Endothelial cell (in vitro differentiated cells): ENCODE measurements at places on chromosomes 7 and 10.
A peak's percentile ranks its signal among the peaks of the same experiment; 100 is the strongest.

- DNase-seq, result no peak
Measured at GRCh38 chr7:66950763-66951162, 29.7 kb downstream of the TMEM248 start.

- DNase-seq, result no peak
Measured at GRCh38 chr10:5604961-5605360, 61.4 kb downstream of the ASB13 start.

- DNase-seq, result no peak
Measured at GRCh38 chr10:4947635-4948596, 15.3 kb upstream of the AKR1C1 start.

DNA sequence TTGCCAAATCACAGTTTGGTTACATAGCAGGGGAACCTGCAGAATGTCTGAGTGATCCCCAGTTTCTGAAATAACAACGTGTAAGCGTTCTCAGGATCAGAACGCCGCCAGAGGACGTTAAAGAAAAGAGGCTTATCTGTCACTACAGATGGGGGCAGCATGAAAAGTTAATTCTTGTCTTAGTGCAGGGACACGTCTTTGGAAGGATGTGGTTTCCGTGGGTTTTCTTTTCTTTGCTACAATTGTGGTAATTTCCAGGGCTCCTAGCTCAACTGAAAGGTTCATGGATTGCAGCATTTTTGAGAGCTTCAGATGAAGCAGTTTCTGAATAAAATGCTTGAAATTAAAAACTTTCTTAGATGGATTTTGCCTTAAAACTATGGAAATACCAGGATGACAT is 106.6 kb downstream of the PRKCQ start:
- DNase-seq, result peak; percentile 7

DNA sequence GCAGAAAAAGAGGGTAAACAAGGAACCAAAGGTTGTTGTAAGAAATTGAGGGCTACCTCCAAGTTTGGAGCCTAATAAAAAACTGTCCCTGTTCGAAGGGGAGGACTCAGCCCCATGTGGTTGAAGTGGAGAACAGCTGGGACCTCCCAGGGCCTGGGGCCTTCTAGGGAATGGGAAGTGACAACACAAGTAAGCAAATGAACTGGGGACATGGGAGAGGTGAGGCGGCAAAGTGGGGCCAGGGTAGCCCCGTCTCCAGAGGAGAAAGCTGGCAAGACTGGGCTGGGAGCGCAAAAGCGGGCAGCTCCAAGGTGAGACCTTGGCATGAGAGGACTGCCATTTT is 198.1 kb downstream of the ZNF438 start:
- no peak for DNase-seq

DNA sequence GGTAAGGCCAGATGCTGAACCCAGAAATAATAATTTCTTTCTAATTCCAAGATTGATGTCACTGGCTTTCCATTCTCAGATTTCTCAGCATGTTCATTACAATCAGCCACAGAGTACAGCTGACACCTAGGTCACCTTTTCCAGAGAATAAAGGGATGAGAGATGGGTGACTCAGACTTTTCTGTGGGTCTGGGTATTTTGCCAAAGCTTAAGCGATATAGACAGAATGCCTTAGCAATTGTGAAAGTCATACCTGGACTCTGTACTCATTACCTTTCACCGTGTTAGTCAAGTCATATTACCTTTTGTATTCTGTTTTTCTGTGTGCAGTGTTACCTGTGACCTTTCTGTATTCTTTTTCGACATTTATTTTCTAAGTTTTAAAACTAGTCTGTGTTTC is 10.6 kb upstream of the PRTFDC1 start:
- no peak for DNase-seq

DNA sequence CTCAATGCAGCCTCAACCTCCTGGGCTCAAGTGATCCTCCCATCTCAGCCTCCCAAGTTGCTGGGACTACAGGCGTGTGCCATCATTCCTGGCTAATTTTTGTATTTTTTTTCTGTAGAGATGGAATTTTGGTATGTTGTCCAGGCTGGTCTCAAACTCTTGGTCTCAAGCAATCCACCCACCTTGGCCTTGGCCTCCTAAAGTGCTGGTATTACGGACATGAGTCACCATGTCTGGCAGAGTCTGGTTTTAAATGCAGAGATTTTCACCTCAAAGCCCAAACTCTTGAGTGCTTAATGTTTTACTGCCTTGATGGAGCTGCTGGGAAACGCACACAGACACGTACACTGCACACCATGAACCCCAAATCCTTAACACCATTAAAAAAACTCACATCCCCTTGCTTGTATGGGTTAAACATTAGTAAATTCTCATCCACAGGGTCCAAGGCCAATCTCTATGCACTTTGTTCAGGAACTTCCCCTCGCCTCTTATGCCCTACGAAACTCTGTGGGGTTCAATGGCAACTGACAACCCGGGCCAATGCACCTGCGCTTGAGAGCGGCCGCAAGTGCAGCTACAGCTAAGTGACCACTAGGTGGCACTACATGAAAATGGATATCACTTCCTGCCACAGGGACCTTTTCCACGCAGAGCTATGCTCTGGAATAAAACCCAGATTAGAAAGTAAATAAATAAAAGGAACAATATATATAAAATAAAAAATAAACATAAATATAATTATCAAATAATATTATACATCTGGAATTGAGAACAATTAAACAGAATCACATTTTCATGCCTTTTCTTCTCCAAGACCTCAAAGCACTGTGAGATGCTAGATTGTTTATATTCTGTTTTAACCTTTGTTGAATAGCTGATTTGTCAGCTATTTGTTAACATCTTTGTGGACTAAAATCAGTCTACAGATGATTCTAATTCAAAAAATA is 66.9 kb upstream of the AFAP1L2 start:
- peak; percentile 44 for DNase-seq

DNA sequence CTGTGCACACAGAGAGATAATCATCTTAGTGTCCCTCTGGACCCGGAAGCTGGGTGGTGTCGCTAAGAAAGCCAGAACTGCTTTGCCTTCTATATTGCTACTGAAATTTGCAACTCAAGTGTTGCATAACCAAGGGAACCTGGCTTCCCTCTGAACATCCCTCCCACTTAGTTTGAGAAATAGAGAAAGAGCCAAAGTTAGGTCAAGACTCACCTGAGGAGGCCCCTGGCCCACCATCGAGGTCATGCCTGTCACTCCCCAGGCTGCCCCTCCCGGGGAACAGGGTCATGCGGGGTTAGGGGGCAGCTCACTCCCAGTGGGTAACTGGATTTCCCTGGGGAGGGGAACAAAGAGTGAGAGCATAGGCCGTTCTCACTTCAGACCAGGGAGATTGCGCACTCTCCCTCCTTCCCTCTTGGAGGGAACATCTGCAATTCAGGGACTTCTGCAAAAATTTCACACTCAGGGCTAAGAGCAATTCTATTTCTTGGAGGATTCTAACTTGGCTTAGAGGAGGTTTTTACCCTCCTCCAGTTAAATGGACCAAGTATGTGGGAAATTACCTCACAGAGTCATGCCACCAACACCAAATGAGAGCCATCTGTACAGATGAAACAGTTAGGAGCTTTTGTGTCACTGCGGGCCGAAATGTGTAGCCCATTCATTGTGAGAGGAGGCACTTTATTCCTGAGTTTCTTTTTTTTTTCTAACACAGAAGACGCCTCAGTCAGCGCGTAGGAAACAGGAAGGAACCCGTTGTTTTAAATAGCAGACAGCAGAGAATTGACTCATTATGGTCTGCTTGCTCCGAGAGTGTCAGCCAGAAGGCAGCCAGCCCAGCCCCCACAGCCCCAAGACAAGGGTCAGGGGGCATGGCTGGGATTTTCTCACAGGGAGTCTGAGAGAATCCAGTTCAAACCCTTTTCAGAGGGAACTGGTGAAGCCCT is 221.3 kb downstream of the ARHGAP12 start:
- peak; percentile 78 for DNase-seq

GRCh38 chr7:124775422-124775821 is 9.8 kb upstream of the GPR37 start:
- no peak for DNase-seq

DNA sequence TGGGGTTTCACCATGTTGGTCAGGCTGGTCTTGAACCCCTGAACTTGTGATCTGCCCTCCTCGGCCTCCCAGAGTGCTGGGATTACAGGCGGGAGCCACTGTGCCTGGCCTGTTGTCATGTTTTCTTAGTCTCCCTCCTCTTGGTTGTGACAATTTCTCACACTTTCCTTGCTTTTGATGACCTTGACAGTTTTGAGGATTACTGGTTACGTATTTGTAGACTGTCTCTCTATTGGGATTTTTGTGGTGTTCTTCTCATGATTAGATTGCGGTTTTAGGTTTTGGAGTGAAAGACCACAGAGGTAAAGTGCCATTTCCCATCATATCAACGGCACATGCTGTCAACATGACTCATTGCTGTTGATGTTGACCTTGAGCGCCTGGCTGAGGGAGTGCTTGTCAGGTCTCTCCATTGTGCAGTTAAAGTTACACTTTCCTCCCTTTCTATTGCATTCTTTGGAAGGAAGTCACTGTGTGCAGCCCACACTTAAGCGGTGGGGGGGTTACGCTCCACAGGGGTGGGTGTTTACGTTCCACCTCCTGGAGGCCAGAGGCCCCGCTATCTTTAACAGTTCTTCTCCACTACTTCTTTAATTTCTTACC is 10.8 kb downstream of the NEURL1 start:
- DNase-seq, result no peak

DNA sequence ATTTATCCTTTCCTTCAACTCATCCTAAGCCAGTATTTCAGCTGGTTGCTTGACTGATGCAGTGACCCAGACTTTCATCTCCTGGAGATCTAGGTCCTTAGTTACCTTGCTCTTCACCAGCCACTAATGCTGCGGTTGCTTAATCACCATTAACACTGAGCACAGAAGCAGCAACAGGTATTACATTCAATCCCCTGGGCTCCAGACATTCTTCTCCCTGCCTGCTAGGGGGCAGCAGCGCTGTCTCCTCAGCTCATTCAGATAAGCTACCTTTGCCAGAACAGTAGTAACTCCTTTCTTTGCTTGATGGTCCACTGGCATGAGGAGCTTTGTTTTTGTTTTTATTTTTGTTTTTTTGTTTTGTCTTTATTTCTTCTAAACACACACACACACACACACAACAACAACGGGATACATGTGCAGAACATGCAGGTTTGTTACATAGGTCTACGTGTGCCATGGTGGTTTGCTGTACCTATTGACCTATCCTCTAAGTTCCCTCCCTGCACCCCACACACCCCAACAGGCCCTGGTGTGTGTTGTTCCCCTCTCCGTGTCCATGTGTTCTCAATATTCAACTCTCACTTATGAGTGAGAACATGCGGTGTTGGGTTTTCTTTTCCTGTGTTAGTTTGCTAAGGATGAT is 1043.2 kb upstream of the C7orf33 start:
- DNase-seq, result peak; percentile 36

DNA sequence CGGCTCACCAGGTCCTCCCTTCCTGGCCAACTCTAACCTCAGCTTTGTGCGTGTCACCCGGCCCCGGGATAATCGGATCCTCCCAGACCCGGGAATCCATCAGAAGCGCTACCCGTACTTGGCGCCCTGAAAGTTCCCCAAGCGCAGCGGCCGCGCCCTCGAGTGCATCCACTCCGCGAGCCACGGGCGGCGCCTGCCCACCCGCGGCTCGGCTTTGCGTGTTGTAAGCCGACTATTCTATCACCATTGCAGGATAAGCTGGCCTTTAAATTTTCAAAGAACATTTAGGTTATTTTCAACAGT is 35.7 kb upstream of the EBLN1 start:
- peak; percentile 29 for DNase-seq

- peak; percentile 61 for DNase-seq
Measured at GRCh38 chr7:45920502-45921380, at the start of gene IGFBP3. Gene IGFBP3 (minus strand): TSS chr7:45921272. CDS start chr7:45921140, 132 bp downstream.

DNA sequence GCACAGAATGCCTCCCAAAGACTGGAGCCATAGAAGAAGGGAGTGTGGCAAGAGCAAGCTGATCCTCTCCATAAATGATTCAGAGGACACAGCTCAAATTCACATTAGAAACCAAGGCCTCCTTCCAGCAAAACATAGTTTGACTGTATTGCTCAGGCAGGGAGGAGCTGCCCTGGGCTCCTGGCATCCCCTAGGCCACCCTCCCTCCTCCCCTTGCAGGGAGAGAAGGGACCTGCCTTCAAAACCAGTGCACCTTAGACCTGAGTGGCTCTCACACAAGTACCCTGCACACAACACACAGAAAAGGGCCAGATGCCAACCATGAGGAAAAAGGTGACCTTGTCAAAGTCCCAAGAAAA is 64.7 kb downstream of the CREB3L2 start:
- DNase-seq, result no peak

GRCh38 chr7:126449611-126450268 is 803.0 kb downstream of the GRM8 start:
- DNase-seq, result no peak

DNA sequence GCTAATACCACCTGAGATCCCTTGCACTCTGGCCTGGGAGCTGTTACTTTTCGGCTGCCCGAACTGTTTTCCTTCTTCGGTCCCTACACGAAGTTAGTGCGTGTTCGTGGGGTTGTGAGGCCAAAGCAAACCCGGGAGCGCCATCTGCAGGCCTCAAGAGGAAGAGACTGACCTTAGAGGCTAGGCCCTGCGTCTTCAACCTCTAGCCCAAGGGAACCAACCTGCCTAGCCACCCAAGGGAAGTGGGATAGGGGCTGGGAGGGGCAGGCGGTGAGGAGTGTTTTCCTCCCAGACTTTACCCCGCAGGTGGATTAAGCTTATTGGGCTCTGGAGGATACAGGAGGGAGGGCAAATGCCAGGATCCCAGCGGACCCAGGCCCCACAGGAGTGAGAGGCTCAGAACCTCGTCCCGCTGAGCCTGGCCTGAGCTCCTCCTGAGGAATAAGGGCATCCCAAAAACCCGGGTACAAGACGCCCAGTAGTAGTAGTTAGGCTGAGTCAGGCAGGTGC is 1.7 kb upstream of the PAX2 start:
- DNase-seq, result no peak

DNA sequence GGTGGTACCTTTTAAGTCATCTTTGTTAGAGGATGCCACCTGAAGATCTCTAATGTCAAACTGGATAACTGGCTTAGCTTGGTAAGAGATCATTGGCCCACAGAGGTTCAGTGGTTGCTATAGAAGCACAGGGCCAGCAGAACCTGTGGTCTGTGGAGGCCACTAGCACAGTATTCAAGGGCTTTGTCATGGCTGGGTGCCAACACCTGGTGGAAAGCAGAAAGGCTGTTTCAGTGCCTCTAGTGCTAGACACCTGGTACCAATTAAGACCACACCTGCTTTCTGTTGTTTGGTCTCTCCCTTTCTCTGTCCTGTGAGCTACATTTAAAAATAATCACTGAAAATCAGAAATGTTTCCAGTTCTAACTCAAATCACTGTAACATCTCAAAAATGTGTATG is 10.0 kb upstream of the PCGF5 start:
- DNase-seq, result no peak

GRCh38 chr7:38753347-38753746 is 122.2 kb upstream of the AMPH start:
- DNase-seq, result no peak

- no peak for DNase-seq
Measured at GRCh38 chr10:33388785-33389184, 54.3 kb upstream of the NRP1 start.

GRCh38 chr7:148442933-148443332 is 147.6 kb upstream of the C7orf33 start:
- no peak for DNase-seq

DNA sequence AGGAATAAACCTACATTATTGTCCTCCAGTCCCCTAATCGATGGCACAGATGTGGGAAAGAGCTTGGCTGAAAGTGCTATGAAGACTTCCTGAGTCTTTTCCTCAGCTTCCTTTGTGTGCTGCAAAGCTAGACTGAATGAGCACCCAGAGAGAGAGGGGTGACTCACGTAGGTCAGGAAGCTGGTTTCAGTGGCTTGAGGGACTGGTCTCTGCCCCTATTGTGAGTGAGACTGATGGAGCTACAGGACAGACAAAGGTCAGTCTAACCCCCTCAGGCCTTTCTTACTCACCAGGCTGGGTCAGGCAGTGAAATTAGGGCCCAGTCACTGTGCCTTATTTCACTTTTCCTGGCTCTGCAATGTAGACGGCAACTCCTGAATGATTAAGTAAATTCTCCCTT is 171.1 kb upstream of the GRB10 start:
- no peak for DNase-seq
